Stimulated activated effector memory CD8-positive, alpha-beta T cell treated with anti-CD3 and anti-CD28 coated beads, Interleukin-12 subunit alpha, Interleukin-12 subunit beta, amount 100 ng/mL, for 72 hours (primary cell): ENCODE measurements at places on chromosomes 3 and 15.

DNA sequence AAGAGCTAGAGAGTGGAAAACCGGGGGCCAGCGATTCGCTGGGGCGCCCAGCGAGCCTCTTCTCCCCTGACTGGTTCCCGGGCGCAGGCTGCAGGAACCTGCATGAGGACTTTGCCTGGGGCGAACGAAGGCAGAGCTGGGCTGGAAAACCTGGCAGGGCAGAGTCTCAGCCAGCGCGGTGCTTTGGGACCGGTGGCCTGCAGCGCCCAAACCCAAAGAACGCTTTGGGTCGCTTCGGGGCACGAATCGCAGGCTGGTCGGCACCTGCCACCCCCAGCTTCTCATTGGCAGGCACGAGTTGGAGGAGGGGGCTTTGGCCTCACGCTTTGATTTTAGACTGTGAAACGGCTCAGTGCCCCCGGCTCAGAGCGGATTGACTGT lies 3.0 kb downstream of the ONECUT1 start:
- DNase-seq = no peak

DNA sequence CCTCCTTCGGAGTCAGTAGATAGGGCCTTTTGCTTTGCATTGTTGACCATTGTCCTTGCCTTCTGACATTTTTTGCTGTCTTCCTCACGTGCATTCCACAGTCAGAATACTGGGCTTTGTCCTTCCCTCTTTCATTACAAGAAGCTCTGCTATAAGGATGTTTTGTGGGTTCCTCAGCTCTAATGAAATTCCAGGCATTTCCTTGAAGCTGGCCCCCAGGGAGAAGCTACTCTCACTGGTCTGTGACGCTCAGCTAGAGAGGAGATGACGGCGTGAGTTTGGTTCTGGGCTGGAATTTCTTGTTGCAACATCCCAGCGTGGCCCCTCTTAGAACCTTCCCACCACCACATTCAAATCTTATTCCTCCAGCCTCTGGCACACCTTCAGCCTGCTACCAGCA lies 210.2 kb downstream of the TJP1 start:
- no peak for DNase-seq

DNA sequence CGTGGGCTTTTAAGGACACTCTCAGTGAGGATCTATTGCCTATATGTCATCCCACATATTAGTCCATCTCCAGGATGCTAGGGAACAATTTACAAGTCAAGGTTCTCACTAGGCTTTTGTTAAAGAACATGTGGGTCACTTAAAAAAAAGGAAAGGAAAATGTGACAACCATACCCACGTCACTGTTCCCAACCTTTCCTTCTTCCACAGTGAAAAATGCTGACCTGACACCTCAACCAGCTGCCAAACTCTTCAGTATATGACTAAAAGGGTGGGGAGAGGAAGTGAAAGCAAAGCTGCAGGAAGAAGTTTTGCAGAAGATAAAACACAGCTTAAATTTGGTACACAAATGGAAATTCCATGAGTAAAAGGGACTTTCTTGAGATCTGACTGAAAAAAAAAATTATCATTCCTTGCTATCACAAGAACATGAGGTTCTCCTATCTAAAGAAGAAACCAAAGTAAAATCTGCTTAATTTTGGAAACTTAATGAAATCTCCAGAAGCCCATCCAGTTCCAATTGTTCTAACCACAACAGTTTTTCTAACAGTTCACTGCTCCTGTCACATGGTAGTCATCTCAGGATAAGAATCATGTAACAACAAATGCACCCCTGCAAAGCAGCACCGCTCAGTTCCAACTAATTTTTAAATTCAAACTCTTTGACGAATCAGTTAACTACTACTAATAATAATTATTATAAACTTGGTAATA lies 117.0 kb upstream of the TSPAN3 start:
- no peak for DNase-seq

DNA sequence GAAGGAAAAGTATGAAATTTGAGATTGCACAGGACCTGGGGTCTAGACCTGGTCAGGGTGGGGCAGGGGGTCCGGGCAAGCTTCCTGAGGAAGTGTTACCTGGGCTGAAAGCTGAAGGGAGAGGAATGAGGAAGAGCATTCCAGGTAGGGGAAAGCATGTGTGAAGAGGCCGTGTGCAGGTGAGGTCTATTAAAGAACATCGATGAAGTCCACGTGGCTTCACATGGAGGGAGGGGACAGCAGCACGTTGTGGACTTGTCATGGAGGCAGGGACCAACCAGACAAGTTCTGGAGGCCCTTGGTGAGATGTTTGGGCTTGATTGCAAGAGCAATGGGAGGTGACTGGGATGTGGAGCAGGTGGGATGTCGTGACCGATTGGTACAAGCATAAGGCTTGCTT lies 47.1 kb downstream of the IDH2 start:
- DNase-seq = no peak

- no peak for DNase-seq
Observed at GRCh38 chr15:31331389-31331788, 4.8 kb downstream of the KLF13 start.

GRCh38 chr3:377158-377561 lies 180.6 kb downstream of the CHL1 start:
- DNase-seq = no peak

- DNase-seq = no peak
Observed at GRCh38 chr15:39961051-39961450, 27.1 kb downstream of the EIF2AK4 start.

DNA sequence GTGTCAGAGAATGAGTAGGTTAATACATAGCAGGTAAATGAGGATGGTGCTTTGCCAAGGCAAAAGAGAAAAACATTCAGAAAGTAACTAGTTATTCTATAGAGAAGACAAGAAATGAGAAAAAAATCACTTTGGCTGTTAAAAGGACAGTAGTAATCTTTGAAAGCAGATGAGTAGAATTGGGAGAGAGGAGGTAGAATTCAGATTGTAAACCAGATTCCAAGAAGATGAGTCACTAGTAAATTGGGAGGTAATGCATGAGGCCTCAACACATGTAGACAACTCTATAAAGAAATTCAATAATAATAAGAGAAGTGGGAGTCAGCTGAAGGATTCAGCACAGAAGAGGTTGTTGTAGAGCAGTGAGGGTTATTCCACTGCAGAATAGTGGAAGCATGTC lies 81.4 kb downstream of the MBNL1 start:
- no peak for DNase-seq

DNA sequence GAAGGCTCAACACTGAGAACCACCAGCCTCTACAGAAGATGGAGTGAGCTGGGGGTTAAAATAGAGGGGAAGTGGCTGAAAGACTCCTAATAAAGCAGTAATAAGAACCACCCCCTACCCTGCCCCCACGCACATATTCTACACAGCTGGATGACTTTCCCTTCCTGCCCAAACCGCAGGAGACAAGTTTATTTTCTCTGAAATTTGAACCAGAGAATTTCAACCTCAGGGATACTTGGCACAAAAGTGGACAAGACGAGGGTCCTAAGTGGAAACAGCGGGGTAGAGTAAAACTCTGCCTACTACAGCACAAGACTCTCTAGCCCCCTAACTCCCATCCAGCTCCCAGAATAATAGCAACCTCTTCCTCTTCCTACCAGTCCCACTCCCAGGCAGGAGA lies 28.4 kb downstream of the USF3 start:
- no peak for DNase-seq

GRCh38 chr3:14144423-14145075 lies 19.7 kb downstream of the TMEM43 start:
- DNase-seq = peak; percentile 35

DNA sequence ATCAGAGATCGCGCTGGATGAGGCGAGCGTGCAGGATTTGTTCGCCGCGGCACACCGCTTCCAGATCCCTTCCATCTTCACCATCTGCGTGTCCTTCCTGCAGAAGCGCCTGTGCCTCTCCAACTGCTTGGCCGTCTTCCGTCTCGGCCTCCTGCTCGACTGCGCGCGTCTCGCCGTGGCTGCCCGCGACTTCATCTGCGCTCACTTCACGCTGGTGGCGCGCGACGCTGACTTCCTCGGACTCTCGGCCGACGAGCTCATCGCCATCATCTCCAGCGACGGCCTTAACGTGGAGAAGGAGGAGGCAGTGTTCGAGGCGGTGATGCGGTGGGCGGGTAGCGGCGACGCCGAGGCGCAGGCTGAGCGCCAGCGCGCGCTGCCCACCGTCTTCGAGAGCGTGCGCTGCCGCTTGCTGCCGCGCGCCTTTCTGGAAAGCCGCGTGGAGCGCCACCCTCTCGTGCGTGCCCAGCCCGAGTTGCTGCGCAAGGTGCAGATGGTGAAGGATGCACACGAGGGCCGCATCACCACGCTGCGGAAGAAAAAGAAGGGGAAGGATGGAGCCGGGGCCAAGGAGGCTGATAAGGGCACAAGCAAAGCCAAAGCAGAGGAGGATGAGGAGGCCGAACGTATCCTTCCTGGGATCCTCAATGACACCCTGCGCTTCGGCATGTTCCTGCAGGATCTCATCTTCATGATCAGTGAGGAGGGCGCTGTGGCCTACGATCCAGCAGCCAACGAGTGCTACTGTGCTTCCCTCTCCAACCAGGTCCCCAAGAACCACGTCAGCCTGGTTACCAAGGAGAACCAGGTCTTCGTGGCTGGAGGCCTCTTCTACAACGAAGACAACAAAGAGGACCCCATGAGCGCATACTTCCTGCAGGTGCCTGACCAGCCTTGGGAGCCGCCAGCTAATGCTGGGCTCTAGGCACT lies 819 bp downstream of the KLHL40 start:
- DNase-seq = no peak

DNA sequence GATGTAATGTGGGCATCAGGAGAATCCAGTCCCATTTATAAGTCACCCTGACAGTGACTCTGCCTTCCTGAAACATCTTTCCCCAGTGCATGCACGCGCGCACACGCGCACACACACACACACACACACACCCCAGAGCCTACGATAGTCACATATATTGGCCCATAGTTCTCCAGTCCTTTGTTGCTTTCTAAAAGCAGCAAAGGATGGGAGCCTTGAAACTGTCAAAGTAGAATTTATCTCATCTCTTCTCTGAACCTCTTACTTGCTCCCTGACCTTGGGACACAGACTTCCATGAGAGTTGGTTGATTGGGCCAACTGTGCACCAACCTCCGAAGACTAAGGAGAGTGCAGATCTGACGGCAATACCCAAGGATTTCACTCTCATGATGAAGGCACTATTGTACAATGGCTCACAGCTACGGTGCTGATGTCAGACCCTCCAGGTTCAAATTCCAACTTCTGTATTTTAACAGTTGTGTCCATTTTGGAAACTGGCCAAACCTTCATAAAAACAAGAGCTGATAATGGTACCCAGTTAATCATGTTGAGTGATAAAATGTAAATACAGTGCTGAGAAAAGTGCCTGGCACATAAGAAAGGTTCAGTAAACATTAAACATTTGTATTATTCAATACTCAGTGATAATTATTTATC lies 8.3 kb downstream of the CPA3 start:
- no peak for DNase-seq

- no peak for DNase-seq
Observed at GRCh38 chr15:39028069-39028468, 463.5 kb upstream of the RASGRP1 start.

GRCh38 chr3:171178714-171179113 lies 152.2 kb upstream of the SLC2A2 start:
- no peak for DNase-seq

GRCh38 chr3:21326704-21327475 lies 424.1 kb downstream of the ZNF385D start:
- no peak for DNase-seq

- no peak for DNase-seq
Observed at GRCh38 chr3:78970656-78971055, 797.1 kb downstream of the ROBO1 start.

GRCh38 chr3:179921500-179921899 lies 115.2 kb downstream of the PEX5L start:
- DNase-seq = no peak

- DNase-seq = no peak
Observed at GRCh38 chr3:10518506-10519150, 13.2 kb upstream of the ATP2B2 start.

GRCh38 chr3:177521305-177521704 lies 324.0 kb upstream of the TBL1XR1 start:
- no peak for DNase-seq

DNA sequence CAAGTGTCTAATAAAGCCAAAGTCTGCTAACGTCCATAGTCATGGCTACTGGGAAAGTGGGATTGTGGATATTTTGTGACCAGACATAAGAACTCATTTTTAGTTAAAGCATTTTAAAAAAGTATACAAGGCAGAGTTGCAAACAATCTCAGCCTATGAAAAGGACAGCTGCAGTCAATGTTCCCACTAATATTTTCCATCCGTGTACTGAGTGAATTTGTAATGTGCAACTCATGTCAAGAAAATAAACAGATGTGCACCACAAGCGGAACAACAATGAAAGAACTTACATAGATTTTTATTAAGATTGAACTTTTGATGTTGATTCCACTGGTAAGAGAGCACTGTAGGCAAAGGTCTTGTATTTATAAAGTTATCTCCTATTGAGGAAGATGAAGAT lies 231.3 kb upstream of the SEMA6D start:
- no peak for DNase-seq

- DNase-seq = no peak
Observed at GRCh38 chr15:83109532-83109931, 2.1 kb downstream of the TM6SF1 start.

DNA sequence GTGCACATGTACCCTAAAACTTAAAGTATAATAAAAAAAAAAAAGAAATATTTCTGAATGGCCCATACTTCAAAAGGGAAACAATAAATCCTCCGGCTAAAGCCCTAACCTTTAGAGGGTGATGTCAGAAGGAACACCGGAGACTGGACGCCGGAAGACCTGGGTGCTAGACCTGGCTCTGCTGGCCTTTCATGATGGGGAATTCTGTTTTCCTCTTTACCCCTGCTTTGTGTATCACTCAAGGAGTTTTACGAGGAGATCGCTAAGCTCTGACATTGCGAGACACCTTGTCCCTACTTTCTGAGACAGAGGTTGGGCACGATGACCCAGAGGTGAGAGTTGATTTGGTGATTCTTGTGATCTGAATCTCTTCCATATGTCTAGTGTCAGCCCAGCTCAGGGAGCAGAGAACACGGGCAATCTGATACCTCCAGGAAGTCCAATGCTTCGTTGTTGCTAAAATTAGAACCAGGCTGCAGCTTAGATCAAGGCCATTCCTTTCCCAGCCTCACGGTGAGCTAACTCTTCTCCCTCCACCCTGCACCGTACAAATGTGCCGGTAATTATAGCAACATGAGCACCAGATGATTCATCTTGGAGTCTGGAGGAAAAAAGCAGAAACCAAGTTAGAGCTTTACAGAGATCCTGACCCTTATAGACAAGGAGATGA lies 42.0 kb upstream of the CFAP161 start:
- no peak for DNase-seq

- DNase-seq = no peak
Observed at GRCh38 chr15:98838387-98839259, 169.0 kb downstream of the PGPEP1L start.

DNA sequence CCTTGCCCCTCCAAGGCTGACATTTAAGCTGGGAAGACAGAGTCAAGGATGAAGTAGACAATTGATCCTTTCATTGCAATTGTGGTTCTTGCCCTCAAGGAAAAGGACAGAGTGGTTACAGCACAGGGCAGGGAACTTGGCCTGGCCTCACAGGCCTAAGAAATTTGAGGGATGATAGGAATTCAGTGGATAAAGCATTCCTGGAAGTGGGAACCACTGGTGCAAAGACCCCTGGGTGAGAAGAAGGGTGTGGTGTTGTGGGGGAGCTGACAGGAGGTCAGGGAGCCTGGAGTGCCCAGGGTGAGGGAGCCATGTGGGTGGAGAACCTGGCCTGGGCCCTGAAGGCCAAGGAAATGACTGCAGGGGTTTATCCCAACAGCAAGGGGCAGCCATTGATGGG lies 287.4 kb downstream of the UACA start:
- DNase-seq = no peak

- DNase-seq = no peak
Observed at GRCh38 chr3:161337311-161337710, 34.0 kb downstream of the SPTSSB start.
